ENCODE measurements at places on chromosomes 3 and 15.

- DNase-seq = no peak
Observed at GRCh38 chr3:8571256-8571655, 69.6 kb downstream of the LMCD1 start.

DNA sequence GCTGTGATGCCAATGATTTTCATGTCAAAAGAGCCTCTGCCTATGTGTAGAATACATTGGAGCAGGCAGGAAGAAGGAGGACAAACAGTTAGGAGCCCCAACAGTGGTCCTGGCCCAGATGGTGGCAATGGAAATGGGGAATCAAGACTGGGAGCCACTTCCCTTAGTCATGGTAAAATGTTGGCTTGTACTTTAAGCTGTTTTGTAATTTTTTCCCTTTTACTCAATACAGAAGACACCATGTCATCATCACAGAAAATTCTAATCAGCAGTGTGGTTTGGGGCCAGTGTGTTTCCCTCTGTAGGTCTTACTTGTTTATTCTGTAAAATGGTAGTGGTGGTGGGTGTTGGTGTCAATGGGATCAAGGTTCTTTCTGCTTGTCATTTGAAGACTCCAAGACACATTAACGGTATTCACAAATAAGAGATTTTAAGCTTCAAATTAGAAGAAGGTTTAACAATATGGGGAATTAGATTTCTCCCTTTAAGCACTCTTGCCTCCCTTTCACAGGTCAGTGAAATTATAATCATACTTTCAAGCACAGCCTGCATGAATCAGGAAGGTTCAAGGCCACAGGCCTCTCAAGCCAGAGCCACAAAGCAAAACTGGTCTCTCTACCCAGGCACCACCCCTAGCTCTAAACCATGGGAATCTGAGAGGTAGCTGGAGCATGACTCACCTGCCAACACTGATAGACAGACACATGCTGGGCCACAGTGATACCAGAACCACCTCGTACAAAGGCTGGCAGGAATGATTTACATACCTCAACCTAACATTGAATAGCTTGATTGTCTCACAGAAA is 24.9 kb downstream of the SIAH2 start:
- peak; percentile 72 for DNase-seq

DNA sequence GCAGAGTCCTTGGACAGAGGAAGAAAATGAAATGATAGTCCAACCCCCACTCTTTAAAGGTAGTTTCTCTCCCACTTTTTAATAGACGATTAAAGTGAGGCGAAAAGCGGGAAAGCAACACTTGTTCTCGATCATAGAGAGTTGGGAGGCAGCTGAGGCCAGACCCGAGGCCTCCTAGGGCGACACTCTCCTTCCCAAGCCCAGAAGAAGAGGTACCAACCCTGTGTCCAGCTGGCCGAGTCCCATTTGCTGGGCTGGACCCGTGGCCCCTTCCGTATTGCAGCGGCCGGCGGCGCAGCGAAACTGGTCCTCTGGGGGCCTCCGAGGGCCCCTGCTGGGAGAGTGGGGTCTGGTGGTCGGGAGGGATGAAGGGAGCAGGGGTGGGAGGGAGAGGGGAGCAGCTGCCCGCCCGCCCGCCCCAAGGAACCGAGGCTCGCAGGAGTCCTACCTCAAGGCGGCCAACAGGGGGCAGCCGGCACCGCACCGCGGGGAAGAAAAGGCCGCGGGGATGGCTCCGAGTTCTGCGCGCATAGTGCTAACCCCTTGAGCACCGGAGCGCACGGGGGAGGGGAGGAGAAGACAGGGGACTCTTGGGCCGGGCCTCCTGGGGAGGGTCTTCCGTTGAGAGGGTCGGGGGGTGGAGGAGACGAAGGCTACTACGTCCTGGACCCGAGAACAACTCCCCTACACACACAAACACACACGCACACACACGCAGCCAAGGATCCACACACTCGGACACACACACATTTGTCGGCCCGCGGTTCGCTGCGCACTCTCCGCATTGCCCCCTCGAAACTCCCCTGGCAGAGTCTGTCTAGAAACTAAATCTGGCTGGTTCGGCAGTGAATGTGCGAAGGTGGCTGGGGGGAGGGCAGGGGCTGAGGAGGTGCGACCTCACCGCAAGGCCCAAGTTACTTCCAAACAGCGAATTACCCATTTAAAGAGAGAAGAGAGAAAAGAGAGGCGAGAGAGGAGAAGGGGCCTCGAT is 2.0 kb downstream of the WNT5A start:
- no peak for DNase-seq

DNA sequence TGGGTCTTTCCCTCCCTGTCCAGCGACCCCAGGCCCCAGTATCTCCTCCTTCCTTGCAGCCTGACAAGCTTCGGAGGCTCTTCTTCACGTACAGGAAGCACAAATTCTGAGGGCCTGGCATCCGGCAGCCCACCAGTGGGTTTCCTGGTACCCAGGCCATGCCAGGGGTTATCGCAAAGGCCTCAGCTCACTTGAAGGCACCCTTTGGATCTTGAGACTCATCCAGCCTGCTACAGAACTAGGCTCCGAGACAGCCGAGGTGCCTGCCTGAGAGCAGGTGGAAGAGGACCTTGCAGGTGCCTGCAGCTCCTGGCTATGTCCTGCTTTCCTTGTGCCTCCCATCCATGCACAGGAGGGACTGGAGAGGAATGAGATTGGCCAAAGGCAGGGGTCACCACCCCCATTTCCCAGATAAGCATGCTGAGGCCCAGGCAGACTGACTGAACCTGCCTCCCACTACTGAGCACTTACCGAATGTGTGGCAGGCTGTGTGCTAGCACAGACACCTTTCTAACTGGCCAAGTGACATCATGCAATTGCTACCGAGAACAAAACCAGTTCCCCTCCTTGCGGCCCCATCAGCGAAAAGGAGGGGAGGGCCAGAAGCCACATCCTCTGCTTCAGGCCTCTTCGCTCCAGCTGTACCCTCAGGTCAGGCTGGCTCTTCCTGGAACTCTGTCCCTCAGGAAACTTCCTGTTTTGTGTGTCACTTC is 11.2 kb downstream of the SH2D7 start:
- DNase-seq = no peak

GRCh38 chr3:122295266-122296062 is 29.6 kb upstream of the CSTA start:
- no peak for DNase-seq

GRCh38 chr3:136490646-136491405 is 240.7 kb downstream of the PCCB start:
- DNase-seq = no peak

GRCh38 chr15:101250341-101250831 is 1.5 kb downstream of the CHSY1 start:
- peak; percentile 77 for DNase-seq

GRCh38 chr3:84439476-84439875 is 519.3 kb upstream of the CADM2 start:
- no peak for DNase-seq

DNA sequence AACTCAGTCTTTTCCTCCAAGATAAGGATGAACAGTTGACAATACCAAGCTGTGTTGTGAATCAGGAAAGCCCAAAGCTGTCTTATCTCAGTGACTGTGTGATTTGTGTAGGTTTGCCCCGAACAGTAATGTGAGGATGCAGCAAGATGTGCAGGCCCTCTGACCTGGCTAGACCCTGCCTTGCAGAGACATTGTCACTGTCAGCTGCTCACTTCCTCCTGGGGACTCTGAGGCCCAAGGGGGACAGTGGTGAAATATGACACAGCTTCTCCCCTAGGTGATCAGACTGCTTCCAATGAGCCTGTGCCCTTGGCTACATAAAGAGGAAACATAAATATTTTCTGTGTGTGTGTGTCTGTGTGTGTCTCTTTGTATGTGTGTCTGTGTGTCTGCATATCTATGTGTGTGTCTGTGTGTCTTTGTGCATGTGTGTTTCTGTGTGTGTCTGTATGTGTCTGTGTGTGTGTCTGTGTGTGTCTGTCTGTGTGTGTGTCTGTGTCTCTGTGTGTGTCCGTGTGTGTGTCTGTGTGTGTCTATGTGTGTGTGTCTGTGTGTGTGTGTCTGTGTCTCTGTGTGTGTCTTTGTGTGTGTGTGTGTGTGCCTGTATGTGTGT is 21.7 kb downstream of the LRRK1 start:
- DNase-seq = no peak

DNA sequence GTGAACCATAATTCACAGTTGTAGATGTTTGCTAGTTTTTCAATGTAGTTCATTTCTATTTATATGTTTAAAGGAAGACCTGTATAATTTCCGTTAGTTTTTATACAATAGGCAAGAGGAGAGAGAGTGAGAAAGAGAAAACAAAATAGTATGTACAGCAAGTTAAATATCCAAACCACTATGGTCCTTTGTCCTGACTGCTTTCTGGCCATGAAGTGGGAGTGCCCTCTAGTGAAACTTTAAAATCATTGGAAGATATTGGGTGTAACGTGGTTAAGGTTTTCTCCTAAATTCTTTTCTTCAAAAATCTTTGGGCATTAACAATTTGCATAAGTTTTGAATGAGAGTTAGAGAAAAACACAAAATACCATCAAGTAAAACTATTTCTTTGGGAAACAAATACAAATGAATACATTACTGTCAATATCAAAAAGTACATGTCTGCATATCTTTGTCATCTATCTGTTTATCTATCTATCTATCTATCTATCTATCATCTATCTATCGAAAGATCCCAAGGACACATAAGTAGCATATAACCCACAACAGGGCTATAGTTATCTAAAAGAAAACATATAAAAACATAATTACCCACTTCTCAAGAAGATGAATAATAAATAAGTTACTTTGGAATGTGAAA is 534.6 kb upstream of the ATP11B start:
- peak; percentile 38 for DNase-seq

- peak; percentile 67 for DNase-seq
Observed at GRCh38 chr3:143849854-143850549, 1.7 kb upstream of the SLC9A9 start.

- DNase-seq = no peak
Observed at GRCh38 chr15:42401544-42402454, 42.5 kb downstream of the CAPN3 start.

GRCh38 chr3:172648747-172649146 is 62.1 kb downstream of the NCEH1 start:
- no peak for DNase-seq

DNA sequence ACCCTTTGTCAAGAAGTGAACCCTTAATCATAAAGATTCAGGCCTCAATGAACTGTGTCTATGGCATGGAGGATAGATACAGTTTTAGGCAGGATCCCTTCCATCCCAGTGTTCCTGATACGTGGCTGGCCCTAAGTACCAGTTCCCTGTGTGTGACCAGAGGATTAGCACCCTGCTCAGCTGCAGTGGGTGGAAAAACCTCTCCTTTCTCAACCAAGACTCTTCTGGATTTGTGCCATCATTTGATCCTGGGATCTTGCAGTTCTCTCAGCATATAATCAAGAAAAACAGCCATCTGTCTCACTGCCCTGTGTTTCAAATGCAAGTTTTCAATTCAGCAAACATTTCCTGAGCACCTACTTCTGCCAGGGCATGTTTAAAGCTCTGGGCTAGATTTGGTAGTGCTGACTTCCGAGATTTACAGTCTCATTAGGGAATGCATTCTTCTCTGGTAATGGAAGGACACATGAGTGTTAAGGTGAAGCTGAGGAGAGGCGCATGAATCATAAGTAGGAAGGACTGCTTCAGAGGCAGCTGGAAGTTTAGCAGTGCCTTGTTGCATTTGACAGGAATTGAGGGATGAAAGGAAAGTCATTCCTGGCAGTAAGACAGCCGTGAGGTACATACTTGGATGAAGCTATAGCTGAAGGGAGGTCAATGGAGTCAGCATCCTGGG is 388.3 kb downstream of the MFSD1 start:
- DNase-seq = peak; percentile 28

DNA sequence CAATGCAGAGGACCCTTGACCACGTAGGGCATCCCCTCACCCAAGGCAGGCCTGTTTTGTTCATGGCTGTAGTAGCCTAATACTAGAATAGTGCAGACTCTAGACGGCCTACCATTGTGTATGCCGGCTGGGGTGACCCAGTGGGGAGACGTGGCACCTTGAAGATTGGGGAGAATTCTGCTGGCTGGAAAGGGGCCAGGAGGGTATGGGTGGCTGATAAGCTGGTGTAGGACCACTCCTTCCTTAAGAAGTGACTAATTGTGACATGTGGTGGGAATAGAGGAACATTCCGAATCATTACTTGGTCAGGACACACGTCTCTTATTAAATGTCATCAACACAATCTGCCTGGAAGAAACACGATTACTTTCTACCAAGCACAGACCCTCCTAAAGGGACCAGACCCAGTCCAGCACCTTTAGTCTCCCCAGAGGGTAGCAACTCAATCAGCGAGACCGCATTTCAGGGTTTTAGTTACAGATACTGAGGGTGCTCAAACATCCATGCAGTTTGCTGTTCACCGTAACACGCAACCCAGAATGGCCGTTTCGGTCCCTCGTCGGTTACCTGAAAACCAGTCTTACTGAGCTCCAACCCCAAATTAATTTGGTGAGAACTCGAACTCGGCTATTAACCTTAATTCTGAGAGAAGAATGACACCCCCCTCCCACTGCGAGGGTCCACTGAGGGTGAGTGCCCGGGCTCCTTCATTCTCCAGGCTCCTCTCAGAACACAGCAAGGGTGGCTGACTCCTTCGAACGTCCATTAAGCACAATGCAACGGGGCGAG is 1.6 kb upstream of the KLF13 start:
- DNase-seq = no peak

- no peak for DNase-seq
Observed at GRCh38 chr15:81360491-81360890, 13.5 kb downstream of the TMC3 start.

DNA sequence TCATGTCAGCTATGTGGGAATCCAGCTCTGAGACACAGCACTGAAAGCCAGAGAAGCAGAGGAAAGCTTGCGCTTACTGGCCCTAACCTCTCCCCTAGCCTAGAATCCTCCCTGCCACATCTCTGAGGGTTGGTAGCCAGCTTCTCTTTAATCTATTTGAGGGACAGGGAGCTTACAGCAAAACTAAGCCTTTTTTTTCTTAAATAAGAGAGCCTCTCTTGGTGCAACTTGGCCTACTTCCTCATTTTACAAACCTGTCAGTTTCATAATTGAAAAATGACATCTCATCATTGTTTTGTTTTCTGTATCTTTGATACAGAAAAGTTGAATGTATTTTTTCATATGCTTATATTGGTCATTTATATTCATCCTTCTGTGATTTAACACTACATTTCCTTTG is 193.9 kb downstream of the ZNF621 start:
- DNase-seq = no peak
